K562 (cell line): ENCODE measurements at places on chromosomes 3 and 15. TPM values are rescaled to one million over a fixed set of nuclear protein-coding genes. Genes with fewer than 3 reads are reported as not detected.

The APBA2 gene
- total RNA-seq, result 30.8 and 32.5 TPM in 2 replicates

The SLC12A1 gene
- total RNA-seq, result not detected in 2 replicates

The AADACL2 gene
- not detected in 2 replicates for total RNA-seq

The SLC15A2 gene
- 0.24 and 0.42 TPM in 2 replicates for total RNA-seq

The PLSCR5 gene
- total RNA-seq, result not detected in 2 replicates

The TRPM1 gene
- not detected in 2 replicates for total RNA-seq

The FANCD2 gene
- 58.3 and 59.4 TPM in 2 replicates for total RNA-seq

The WNT5A gene
- 0.11 and 0.25 TPM in 2 replicates for total RNA-seq

The FURIN gene
- total RNA-seq, result 93.5 and 99.9 TPM in 2 replicates

The TRH gene
- not detected in 2 replicates for total RNA-seq

The SLC25A38 gene
- 37.5 and 39.5 TPM in 2 replicates for total RNA-seq

The CASR gene
- not detected in 2 replicates for total RNA-seq

The SPATA16 gene
- total RNA-seq, result not detected in 2 replicates
